ENCODE measurements at places on chromosomes 11 and 22.

- DNase-seq = no peak
These were observed 29.1 kb upstream of the RFPL3 start for GRCh38 chr22:32328306-32329201.

- DNase-seq = no peak
These were observed 1122.8 kb upstream of the CCDC90B start for GRCh38 chr11:84408946-84409411.

- no peak for DNase-seq
These were observed 22.5 kb downstream of the TP53I11 start for GRCh38 chr11:44928144-44928543.

DNA sequence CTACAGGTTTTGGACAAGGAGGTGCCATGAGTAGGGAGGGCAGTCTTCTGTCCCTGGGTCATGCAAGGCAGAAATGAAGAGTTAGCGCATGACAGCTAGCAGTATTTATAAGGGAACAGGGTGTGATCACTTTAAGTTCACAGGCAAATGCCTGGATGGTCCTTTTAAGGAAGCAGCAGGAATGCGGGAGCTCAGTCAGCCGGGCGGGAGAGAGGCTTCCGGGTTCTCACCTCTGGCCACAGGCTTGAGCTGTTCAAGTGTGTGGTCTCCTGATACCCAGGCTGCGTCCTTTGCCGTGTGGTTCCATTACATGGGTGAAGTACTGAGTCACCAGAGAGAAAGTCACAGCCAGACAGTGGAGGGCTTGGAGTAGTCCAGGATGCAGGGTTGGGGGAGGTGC is 105.4 kb downstream of the BCR start:
- no peak for DNase-seq

DNA sequence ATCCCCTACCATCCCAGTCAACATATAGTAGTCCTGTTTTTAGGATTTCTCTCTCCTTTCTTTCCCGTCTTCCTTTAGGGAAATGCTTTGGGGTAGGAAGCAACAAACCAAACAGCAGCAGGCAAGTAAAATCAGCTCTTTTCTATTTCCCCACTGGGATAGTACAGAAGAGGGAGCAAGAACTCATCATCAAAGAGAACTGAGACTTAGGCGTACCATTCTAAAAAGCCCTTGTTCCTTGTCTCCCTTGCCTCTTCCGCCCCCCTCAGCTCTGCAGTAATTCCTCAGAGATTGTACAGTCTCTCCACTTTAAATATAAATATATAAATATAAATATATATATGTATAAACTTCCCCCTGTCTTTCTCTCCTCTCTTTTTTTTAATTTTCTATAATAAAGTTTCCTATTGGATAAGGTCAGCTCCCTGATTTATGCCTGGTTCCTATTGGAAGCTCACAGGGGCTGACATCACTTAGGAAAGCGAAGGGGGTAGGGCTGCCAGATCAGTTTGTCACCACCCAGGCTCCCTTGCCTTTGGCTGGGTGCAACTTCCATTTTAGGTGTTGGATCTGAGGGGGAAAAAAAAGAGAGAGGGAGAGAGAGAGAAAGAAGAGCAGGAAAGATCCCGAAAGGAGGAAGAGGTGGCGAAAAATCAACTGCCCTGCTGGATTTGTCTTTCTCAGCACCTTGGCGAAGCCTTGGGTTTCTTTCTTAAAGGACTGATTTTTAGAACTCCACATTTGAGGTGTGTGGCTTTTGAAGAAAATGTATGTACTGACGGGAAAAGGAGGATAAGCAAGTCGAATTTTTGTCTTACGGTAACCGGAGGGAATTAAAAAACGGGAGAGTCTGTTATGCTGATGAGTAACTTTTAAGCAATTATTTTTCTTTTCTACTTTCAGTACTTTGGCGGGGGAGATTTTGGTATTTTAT is at the start of gene CTNND1:
TSS of gene CTNND1 (plus strand) at position 502 of the 934 bp plus-strand sequence. CDS start 29,677 bp downstream, outside the sequence.
- no peak for DNase-seq

GRCh38 chr11:67671211-67671520 is 3.3 kb downstream of the ALDH3B2 start:
- DNase-seq = no peak

DNA sequence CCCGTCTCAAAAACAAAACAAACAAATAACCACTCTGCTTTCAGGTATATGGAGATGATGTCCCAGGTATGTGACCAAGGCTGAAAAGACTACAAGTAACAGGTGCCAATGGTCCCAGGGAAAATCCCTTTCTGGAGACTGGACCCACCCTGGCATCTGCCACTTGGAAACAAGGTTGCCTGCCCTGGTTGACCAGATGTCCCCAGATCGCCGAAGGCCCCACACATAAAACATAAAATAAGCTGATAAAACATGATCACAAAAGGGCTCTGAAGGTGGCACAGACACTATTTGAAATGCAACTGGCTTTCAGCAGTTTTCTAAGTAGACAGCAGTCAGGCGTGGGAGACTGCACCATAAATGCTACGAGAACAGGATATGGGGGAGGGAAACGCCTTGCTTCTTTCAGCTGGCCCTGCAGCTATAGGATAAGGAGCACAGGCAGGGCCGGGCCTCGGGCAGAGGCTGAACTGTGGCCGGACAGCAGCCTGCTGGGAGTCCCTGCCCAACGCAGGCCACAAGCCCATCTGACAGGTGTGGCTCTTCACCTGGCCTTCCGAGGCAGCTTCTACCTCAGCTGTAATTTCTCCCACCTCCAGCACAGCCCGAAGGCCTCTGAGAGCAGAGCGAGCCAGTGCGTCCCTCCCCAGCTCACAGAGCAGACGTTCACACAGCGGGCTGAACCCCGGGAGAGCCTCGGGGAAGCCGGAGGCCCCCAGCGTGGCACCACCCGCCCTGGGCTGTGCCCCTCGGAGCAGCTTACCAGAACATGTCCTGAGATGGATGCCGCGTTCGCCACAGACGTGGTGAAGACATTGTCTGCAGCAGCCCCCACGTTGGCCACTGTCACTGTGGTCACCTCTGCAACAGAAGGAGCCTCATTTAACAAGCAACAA is 4.0 kb downstream of the DEAF1 start:
- no peak for DNase-seq

GRCh38 chr11:77361184-77361583 is 59.7 kb upstream of the GDPD4 start:
- DNase-seq = no peak

DNA sequence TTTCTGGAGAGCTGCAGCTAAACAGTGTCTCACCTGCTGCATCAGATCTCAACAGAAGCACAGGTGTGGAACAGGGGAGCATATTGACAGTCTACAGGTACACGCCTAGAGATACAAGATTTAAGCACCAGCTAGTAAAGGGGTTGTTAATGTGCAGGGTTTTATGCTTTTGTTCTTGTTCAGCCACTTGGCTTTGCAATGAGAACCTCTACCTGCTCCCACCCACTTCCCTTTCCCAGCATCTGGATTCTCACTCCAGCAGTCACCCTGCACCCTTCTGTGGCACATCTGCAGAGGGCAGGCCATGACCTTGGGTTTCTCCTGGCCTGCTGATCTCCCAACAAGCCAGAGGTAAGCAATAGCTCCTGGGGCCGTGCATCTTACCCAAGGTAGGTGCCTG is 446.6 kb downstream of the BUD13 start:
- DNase-seq = no peak

- DNase-seq = no peak
These were observed 135.4 kb upstream of the PLET1 start for GRCh38 chr11:112396076-112396475.

- DNase-seq = no peak
These were observed 16.4 kb upstream of the FCHSD2 start for GRCh38 chr11:73158356-73159051.

- no peak for DNase-seq
These were observed 10.7 kb downstream of the LRFN4 start for GRCh38 chr11:66867425-66868040.

DNA sequence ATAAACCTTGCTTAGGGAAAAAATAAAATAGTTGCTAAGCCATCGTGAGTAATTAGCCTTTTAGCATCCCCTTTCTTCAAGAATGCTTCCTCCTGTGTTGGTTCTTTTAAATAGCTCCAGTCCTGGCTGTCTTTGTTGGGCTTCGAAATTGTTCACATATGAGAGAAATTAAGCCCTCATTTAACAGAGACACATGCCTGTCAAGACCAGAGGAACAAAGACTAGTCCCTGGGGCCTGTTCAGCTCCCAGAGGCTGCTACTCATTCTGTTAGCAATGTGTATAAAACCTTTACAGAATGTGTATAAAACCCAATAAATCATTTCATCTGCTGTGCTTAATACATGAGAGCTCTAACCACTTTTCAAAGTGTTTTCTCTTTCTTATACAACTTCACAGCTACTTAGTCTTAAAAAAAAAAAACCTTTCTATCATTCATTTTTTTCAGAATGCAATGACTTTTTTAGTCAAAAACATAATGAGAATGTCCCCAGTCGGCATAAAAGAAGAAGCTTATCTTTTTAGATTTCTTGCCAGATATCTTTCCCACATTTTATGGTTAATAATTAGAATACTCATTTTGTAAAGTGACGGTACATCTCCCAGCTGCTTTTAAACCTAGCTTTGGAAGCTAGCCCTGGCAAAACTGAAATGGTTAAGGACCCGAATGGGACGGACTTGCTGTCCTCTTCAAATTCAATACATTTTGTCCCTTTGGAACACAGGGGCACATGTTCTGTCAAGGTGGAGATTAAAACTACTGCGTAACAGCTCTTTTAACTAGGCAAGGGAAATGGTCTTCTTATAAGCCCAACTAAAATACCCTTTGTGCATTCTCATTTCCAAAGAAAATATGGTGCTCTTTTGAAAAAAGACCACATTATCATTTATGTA is 186.1 kb downstream of the SOX6 start:
- DNase-seq = no peak

Measured in stimulated activated CD8-positive, alpha-beta memory T cell treated with anti-CD3 and anti-CD28 coated beads, Interleukin-4, amount 100 ng/mL, for 1 hour (primary cell).